BJ (cell line): ENCODE measurements at places on chromosomes 3 and 15.
A peak's percentile ranks its signal among the peaks of the same experiment; 100 is the strongest.

DNA sequence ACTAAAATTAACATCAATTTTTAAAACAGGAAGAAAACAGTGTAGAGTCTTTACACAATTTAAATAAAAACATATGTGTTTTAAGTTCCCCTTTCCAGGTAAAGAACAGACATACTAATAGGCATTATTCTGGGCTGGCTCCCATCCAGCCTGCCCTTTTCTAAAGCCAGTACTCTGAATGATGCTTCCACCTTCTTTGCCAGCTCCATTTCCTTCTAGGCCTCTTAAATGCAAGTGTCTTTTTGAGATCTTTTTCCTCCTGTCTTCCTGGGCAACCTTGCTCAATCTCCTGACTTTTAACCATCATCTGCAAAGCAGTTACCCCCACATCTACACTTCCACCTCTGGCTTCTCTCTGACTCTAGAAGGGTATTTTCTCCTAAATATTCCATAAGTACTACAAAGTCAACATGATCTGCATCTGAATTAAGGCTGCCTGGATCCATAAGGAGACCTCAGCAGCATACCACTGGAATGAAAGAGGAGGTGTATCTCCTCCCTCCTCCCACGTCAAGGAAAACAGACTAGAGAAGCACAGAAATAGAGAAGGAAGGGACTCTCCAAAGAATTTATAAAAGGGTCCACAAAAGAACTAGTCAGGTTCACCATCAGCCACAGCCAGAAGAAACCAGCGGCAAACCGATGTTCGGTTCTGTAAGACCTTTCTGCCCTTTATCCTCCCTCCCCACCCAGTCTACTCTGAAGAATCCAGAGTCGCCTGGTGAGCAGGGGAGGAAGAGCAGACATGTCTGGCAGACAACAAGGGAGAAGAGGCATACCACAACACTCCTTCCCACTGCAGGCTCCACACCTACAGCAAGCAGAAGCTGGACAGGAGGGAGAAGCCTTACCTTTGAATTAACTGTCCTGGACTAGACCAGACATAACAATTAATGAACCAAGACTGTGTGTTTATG, 47.1 kb downstream of the GOLIM4 start:
- DNase-seq = no peak

DNA sequence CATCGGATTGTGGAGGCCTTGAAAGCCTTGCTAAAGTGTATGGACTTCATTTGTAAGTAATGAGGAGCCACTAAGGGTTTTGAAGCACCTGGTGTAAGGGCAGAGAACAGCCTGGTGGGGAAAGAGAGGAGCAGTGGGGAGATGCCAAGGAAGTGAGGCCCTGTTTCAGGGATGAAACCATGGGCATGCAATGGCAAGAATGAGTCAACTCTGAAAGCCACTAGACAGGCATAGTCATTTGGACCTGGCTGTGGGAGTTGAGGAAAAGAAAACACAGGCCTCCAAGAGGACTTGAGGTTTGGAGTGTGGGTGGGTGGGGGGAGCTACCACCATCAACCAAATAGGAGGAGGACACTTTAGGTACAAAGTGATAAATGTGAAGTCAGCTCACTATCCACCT, 7.6 kb downstream of the XCR1 start:
- no peak for DNase-seq

GRCh38 chr3:55484801-55485791, 2.0 kb downstream of the WNT5A start:
- DNase-seq = no peak

GRCh38 chr3:149016669-149017541, 25.6 kb downstream of the GYG1 start:
- DNase-seq = peak; percentile 88

DNA sequence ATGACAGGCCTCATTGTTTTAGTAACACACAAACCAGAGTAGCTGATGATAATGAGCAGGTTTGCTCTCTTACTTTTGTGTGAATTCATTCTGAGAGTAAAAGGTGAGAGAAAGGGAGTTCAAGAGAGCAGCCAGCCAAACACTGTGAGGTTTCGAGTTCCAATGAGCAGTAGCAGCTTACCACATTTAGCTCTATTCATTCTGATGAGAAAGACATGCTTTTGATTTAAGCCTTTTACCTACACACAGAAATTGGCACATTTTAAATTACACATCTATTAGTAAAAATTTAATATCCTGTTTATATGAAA, 28.0 kb downstream of the GLDN start:
- DNase-seq = no peak

DNA sequence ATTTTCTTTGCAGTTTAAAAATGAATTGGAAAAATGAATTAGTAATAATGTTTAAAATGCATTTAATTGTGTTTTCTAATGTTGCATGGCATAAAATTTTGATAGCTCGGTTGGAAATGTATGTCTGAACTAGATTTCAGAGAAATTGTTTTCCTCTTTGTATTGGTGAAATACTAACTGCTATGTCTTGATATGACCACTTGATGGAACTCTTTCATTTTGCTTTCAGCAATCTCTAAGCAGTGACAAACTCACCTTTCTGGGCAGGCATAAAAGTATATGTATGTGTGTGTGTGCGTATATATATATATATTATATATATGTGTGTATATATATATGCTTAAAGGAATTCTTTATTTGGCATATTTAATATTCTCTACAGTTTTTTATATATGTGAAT, 239.3 kb upstream of the ZNF717 start:
- DNase-seq = no peak

- peak; percentile 88 for DNase-seq
Measured at GRCh38 chr3:115227461-115227860, 80.4 kb upstream of the ZBTB20 start.

DNA sequence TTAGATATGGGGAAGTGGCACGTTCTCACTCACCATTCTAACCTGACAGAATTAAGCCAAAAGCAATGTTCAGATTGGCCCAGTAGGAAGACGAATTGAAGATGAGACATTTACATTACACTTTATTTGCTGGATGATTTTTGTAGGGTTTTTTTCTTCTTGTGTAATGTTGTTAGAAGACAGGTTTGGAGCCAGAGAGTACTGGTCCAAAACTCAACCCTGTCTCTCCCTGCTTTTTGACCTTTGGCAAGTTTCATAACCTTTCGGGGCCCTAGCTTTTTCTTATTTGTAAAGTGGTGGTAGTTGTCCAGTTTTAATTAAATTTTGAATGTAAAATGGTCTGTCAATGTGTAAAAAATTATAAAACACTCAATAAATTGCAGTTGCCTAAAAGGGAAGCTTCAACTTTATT, 29.5 kb downstream of the PDE8A start:
- no peak for DNase-seq

- no peak for DNase-seq
Measured at GRCh38 chr15:39287322-39288195, 293.3 kb upstream of the THBS1 start.

DNA sequence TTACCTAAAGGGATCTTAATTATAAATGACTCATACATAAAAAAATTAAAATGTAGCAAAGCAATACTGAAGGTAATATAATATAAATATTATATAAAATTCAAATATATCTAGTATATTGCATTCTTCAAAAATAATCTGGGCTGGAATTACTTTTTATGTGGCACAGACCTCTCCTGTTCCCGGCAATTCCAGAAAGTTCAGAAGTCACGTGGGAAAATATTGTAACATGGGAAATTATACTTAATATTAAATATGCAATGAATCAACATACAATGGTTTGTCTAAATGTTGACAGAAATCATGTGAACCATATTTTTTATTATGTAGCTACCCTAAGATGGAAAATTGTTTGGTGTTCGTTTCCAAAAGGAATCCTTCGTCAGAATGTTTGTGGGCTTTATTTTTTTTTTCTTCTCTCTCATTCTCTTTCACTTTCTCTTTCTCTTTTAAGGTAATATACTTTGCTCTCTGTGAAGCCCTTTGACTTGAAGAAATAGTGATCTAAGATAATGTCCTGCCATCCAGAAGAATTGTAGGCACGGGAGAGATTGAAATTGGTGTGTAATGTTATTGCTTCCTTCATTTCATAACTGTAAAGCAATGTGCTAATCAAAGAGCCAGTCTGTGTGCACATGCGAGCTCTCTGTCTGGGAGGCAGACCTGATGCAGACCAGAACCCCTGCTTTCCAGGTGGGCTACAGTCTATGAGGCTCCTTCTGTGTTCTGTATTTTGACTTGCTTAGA, 559.4 kb downstream of the NR2F2 start:
- DNase-seq = no peak

- no peak for DNase-seq
Measured at GRCh38 chr15:62369454-62369853, 204.4 kb upstream of the C2CD4B start.

- no peak for DNase-seq
Measured at GRCh38 chr15:76184650-76185035, 124.9 kb downstream of the TMEM266 start.

GRCh38 chr3:157868196-157868595, 238.0 kb downstream of the SHOX2 start:
- DNase-seq = peak; percentile 62

- DNase-seq = no peak
Measured at GRCh38 chr3:71189480-71189879, 394.0 kb downstream of the FOXP1 start.

DNA sequence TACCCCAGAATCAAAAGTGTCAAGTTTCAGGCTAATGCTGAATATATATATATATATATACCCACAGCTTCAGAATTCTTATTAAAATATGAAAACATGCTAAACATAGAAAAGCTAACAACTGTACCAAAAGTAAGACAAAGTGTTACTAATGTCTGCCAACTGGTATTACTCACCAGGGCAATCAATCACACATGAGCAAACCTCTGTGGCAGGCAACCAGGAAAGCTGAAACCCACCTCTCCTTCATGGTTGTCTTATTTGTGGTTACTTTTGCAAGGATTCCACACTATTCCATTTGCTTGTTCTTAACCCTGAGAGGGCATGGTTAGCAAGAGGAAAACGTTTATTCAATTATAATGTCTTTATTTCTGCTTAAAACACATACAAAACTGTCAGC, 512.3 kb upstream of the MDFIC2 start:
- DNase-seq = no peak

DNA sequence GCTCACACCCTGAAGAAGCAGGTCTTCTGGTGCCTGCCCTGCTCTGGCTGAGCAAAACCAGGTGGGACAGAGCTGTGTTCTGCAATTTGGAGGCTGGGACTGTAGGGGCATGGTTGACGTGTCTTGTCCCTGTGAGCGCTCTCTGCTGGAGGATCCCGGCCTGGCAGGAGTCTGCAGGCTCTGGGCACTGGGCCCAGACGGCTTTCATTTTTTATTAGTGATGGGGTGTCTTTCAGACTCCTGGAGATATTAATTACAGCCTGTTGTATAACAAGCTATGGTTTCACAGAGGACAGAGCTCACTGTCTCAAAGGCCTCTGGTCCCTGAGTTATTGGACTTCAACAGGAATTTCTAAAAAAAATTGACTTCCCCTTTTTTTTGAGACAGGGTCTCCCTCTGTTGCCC, 29.5 kb upstream of the ZNF710 start:
- DNase-seq = peak; percentile 4

DNA sequence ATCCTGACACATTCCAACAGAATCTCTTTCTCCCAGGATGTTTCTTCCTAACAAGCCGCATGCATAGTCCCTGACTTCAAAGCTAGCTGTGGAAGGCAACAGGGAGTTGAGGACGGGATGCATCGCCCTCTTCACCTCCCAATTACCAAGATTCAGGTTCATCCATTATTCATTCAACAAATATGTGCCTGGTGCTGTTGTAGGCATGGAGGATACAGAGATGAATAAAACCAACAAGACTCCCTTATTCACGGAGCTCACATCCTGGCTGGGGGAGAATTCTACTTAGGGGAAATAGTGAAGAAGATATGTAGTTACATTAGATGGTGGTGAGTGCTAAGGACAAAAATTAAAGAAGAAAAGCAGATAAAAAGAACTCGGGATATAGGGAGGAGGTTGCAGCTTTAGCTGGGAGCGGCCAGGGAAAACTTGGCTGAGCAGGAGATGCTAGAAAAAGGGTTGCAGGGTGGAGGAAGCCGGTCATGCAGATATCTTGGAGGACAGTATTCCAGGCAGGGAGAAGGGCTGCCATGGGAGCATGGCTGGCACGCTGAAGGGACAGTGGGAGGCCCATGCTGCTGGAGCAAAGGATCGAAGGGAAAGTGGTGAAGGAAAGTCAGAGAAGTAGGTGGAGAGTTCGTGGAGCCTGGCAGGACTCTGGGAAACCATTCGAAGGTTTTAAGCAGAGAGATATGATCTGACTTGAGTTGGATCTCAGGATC, 5.0 kb downstream of the ITGB5 start:
- DNase-seq = no peak

DNA sequence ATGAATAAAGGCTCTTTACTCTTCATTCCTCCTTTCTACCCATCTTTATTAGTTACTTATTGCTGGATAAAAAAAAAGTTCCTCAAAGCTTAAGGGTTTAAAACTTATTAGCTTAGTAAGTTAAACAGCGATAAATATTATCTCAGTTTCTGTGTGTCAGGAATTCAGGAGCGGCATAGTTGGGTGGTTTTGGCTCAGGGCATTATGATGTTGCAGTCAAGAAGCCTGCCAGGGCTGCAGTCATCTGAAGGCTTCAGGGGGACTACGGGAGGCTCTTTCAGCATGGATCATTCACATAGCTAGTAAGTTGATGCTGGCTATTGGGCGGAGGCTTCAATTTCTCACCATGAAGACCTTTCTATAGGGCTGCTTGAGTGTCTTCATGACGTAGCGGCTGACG, 1.9 kb upstream of the DLG1 start:
- no peak for DNase-seq

GRCh38 chr15:64624242-64624641, 151.1 kb downstream of the RBPMS2 start:
- DNase-seq = no peak

DNA sequence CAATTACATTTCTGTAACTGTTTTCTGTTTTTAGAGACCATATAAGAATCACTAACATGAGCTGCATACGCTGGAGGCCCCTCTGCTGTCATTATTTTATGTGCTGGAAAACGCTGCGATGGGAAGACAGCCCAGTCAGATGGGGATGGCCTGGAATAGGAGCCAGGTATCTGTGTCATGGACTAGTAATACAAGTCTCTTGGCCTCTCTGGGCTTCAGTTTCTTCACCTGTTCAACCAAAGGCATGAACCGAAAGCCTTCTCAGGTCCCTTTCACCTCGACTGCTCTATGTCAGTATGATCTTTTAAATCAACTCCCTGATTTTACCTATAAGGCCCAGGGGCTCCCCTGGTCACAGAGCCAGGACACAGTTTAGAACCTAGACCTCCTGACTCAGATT, 14.6 kb upstream of the RFTN1 start:
- no peak for DNase-seq
